ENCODE measurements at places on chromosomes 2 and 18.

- DNase-seq, result no peak
Observed at GRCh38 chr2:50196775-50197480, 835.0 kb downstream of the NRXN1 start.

- no peak for DNase-seq
Observed at GRCh38 chr2:88136817-88137216, 9.0 kb upstream of the FABP1 start.

- no peak for DNase-seq
Observed at GRCh38 chr2:167487728-167488127, 599.4 kb downstream of the XIRP2 start.

DNA sequence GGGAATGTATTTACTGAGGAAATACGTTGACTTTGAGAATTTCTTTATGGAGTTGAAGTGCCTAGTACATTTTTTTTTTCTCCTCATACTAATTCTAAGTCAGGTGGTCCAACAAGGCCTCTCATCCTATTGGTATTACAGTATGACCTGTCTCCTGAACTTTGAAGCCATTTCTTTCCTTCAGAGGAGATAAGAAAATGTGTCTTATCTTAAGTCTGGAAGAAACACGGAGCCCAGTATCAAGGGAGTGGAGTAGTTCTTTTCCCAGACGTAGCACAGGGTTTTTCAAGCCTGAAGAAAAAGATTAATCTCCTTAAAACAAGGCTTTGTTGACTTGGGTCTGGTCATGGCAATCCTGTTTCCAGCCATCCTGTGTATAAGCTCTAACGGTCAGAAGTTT, 11.6 kb upstream of the CPS1 start:
- no peak for DNase-seq

DNA sequence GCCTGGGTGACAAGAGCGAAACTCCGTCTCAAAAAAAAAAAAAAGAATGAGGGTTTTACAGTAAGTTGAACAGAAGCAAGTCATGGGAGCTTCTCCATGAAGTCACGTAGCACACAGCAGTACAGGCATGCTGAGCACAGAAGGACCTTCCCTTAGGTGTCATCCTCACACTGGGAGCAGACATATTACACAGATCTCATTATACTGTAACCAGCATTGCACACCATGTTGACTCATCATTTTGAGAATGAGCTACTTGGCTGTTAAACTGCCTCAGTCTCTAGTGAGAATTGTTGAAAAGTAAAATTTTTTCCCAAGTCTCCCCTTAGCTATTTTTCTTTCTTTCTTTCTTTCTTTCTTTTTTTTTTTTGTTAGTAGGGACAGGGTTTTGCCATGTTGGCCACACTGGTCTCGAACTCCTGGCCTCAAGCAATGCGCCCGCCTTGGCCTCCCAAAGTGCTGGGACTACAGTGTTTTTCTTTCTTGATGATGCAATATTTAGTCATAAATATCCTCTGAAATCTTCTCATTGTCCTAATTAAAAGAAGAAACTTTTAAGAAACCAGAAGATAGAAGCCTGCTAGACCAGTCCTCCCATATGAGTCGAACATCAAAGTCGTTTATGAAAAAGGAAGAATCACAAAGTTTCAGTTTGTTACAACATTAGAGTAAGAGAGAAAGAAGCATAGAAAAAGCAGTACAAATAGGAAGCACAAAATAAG, 37.9 kb upstream of the PPP1CB start:
- DNase-seq, result peak; percentile 72

GRCh38 chr2:48510329-48510728, 19.6 kb upstream of the STON1 start:
- DNase-seq, result peak; percentile 46

- DNase-seq, result peak; percentile 76
Observed at GRCh38 chr2:159614534-159615366, 1.6 kb downstream of the BAZ2B start.

- DNase-seq, result peak; percentile 28
Observed at GRCh38 chr2:152657043-152657442, 60.2 kb downstream of the PRPF40A start.

GRCh38 chr2:7013471-7014160, 96.4 kb downstream of the RNF144A start:
- DNase-seq, result no peak

DNA sequence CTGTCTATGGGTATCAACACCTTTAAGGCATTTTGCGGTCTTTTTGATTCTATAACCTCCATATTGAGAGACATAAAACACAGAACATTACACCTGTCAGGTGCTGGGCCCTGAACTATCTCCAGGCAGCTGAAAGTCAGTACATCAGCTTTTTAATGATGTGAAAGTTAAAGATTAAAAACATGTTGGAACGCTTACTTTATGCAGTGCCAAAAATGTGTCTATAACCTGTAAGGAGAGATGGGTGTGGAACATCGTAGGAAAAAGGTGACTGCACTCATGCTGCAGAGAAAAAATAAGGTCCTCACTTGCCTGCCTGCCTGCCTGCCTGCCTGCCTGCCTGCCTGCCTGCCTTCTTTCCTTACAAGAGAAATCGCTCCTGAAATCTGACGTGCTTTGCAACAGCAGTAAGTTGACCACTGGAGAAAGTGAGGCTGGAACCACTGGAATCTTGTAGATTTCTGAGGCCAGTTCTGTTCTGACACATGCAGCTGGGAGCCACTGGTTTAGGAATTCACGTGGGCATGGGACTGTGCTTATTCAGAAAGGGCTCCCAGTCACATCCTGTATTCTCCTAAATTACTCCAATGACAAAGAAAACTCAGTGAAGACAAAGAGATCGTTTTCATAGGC, 34.1 kb downstream of the BCL11A start:
- DNase-seq, result peak; percentile 11

Data from ELR (cell line).